ENCODE measurements at places on chromosomes 4 and X. TPM values are rescaled to one million over a fixed set of nuclear protein-coding genes. Genes with fewer than 3 reads are reported as not detected.
A peak's percentile ranks its signal among the peaks of the same experiment; 100 is the strongest.

DNA sequence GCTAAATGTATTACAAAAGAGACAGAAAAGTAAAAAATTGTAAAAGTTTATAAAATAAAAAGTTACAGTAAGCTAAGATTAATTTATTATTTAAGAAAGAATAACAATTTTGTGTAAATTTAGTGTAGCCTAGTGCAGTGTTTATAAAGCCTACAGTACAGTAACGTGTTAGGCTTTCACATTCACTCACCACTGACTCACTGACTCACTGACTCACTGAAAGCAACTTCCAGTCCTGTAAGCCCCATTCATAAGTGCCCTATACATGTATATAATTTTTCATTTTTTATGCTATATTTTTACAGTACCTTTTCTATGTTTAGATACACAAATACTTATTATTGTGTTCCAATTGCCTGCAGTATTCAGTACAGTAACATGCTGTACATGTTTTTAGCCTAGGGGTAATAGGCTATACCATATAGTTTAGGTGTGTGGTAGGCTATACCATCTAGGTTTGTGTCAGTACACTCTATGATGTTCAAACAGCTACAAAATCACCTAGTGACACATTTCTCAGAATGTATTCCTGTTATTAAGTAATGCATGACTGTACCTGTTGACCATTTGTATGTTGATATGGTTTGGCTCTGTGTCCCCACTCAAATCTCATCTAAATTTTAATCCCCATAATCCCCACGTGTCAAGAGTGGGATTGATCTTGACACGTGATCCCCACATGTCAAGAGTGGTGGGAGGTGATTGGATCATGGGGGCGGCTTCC is 57.9 kb downstream of the CFAP299 start:
- peak; percentile 26 for DNase-seq

GRCh38 chr4:57190601-57191481 is 80.7 kb upstream of the IGFBP7 start:
- no peak for DNase-seq

DNA sequence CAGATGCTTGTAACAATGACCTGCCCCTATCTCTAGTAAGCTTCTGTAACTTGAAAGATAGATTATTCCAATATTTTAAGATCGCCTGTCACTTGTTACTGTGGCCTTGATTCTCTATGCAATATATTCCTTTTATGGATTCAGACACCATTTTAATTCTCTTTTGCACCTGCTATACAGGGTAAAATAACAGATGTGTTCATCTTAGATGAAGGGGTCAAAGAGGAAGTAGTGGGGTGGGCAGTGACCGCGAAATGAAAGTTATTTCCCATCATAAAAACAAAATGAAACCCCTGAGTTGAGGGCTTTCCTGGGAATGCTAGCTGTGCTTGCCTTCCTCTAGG is 175.9 kb downstream of the TSPAN5 start:
- DNase-seq: no peak

The STATH gene
- total RNA-seq: not detected
